ENCODE measurements at places on chromosomes 11 and 22.

- DNase-seq, result no peak
Observed at GRCh38 chr11:72005347-72006260, 6.9 kb downstream of the IL18BP start.

GRCh38 chr22:17570851-17571631 is 7.7 kb downstream of the SLC25A18 start:
- DNase-seq, result no peak

DNA sequence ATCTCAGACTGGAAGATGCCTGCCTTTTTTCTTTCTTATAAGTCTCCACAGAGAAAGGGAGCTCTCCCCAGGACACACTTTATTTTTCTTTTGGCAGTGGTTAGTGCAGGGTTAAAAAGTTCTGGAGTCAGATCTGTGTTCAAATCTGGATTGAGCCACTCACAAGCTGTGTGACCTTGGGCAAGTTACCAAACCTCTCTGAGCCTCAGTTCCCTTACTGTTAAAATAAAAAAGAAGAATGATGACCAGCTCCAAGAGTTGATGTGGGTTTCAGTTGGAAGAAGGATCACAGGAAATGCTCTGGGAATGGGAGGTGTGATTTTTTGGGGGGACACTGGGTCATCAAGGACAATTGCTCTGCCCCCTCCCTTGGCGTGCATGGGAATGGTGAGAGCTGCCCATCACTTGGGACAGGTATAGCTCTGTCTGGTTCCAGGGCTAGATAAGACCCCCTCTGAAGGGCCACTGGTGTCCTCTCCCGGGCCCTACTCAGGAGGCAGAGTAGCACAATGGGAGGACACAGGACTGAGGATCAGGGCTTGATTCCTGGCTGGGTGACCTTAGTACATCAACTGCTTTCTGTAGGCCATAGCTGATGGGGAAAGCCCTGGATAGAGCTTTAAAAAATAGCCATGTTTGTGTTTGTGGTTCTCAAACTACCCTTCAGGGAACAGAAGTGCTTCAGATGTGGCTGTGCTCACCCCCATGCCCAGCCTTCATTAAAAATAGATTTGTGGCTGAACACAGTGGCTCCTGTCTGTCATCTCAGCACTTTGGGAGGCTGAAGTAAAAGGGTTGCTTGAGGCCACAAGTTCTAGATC is 228.3 kb downstream of the MIAT start:
- DNase-seq, result no peak

DNA sequence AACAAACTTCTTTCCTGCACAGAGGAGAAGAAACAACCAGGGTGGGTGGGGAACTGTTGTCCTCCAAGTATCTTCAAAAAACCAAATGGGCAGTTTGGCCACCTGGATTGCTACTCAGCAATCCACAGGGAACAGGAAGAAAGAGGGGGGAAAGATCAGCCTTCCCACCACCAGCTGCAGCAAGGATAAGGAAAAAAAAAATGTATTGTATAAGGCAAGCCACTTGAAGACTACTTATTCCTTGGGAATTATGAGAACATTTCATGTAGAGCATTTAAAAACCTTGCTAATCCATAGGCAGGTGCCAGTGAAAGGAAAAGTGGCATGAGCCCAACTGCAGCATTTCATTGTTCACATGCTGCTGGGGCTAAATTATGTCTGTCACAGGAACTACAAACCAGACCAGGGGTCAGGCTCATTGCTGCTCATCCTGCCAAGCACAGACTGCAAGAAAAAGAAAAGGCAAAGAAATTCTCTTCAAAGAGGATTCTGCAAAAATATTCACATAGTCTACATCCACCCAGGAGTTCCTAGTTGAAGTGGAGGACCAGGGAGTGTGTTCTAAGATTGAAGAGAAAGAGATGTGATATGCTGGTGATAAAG is 2.2 kb downstream of the RAB30 start:
- no peak for DNase-seq

DNA sequence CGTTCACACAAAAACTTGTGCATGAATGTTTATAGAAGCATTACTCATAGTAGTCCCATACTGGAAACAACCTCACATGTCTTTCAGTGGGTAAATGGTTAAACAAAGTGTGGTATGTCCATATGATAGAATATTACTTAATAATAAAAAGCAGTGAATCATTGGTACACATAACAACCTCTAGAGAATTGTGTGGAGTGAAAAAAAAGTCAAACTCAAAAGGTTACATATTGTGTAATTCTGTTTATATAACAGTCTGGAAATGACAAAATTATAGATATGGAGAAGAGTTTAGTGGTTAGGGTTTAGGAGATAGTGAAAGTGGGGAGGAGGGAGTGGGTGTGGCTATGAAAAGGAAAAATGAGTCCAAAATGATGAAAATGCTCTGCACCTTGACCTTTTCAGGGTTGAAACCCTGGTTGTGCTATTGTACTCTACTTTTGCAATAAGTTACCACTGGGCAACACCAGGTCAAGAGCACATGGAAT is 243.4 kb upstream of the DDI1 start:
- DNase-seq, result no peak

DNA sequence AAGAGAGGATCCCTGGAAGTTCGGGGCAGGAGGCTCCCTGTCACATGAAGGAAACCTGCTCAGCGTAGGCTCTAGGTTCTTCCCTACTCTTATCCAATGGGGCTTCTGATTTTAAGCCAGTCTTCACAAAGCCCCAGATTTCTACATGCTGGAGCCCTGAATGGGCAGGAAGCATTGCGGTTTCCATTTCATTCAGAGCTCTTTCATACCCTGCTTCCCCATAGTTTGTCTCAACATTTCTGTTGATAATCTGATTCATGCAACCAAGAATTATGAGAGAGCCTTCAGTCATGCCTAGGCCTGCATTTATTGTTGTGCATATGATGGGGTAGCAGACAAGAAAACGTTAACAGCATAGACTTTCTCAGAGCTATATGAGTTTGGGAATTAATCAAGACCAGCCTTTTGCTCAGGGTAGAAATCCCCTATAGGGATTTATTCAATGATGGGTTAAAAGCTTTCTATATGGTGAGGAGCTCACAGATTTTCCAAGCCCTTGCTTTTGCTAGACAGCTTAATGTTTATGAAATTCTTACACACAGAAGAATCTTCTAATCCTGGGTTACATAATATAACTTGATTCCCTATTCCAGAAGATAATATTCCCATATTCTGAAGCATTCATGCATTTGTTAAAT is 15.9 kb downstream of the OR51B4 start:
- DNase-seq, result no peak

- DNase-seq, result peak; percentile 69
Observed at GRCh38 chr11:69642913-69643632, 2.1 kb downstream of the CCND1 start.

GRCh38 chr22:36017651-36018091 is 11.0 kb downstream of the RBFOX2 start:
- peak; percentile 13 for DNase-seq

- no peak for DNase-seq
Observed at GRCh38 chr11:47981667-47982404, 1.5 kb downstream of the PTPRJ start.

Measured in NCI-H2081 (cell line).